ENCODE measurements at places on chromosomes 11 and 22.
A peak's percentile ranks its signal among the peaks of the same experiment; 100 is the strongest.

DNA sequence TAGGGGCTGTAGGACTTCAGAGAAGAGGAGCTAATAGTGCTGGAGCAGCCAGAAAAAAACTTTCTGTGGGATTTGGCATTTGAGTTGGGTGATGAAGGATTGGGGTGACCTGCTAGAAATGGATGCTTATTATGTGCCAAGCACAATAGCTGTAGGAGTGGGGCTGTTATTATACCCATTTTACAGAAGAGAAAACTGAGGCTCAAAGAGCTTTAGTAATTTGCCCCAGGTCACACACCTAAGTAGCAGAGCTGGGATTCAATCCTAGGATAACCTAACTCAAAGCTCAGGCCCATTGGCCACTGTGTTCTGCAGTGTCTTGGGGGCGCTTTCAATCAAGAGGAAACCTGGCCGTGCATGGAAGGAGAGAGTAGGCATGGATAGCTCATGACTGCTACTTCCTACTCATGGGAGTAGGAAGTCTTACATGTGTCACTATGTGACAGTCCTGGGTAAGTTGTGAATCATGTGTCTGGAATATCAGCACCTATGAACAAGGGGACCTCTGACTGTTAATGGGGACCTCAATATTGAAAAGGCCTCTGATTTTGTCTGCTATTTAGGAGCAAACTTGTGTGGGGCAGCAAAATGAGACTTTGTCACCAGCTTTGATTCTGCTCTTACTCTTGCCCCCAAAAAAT, 6.1 kb upstream of the ELF5 start:
- no peak for DNase-seq

- DNase-seq, result no peak
Observed at GRCh38 chr11:19793326-19793725, 80.7 kb downstream of the NAV2 start.

GRCh38 chr22:34004058-34004457, 83.8 kb upstream of the LARGE1 start:
- DNase-seq, result no peak

- no peak for DNase-seq
Observed at GRCh38 chr22:30420347-30421125, 5.0 kb upstream of the MTFP1 start.

DNA sequence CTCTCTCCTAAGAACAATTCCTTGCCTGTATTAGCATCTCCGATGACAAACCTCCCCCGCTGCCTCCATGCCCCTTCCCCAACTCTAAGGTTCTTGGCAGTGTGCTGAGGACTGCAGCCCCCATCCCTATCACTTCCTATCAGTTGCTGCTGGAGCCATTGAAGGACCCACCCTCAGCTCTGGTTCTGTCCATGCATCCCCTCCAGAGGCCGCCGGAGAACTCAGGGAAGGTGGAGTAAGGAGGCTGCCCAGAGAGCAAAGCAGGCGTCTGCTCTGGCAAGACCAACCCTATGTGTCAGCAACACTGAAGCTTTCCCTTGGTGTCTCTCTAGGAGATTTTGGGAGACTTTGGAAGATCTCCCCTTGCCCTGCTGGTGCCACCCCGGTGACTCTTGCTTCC, 1139.5 kb downstream of the TBC1D22A start:
- no peak for DNase-seq

DNA sequence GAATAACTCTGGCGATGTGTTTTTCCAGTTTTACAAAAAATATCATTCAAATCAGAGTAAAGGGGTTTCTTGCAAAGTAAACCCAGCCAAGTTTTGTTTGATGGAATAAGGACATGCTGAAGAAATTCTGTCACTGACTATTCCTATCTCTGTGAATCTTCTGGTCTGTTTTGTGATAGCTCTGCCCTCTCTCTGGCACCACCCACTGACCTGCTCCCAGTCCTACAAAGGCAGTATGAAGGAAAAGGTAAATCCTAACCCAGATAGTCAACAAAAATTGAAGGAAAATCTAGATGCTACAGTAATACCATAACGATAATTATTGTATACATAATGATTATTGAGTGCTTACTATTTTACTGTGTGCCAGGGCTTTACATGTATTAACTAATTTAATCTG, 76.3 kb upstream of the TP53AIP1 start:
- DNase-seq, result no peak

GRCh38 chr11:64099436-64099835, 63.7 kb downstream of the FLRT1 start:
- no peak for DNase-seq

GRCh38 chr22:29259253-29259899, 8.4 kb downstream of the RHBDD3 start:
- no peak for DNase-seq

DNA sequence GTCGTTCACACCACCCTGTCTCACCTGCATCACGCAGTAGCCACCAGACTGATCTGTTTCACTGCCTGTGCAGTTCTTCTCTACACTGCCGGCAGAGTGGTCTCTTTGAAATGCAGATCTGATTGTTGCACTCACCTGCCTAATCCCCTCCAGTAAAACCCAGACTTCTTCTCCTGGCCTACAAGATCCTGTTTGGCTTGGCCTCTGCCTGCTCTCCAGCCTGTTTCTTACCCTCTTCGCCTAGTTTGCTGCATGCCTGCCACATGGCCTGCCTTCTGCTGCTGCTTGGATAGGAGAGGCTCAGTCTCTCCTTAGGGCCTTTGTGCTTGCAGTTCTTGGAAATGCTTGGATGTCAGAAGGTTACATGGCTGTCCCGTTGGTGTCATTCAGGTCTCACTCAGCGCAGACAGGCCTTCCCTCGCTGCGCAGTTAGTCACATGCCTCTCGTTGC, 42.0 kb downstream of the PACS1 start:
- DNase-seq, result no peak

- DNase-seq, result peak; percentile 66
Observed at GRCh38 chr11:32006799-32007388, 84.0 kb upstream of the RCN1 start.

DNA sequence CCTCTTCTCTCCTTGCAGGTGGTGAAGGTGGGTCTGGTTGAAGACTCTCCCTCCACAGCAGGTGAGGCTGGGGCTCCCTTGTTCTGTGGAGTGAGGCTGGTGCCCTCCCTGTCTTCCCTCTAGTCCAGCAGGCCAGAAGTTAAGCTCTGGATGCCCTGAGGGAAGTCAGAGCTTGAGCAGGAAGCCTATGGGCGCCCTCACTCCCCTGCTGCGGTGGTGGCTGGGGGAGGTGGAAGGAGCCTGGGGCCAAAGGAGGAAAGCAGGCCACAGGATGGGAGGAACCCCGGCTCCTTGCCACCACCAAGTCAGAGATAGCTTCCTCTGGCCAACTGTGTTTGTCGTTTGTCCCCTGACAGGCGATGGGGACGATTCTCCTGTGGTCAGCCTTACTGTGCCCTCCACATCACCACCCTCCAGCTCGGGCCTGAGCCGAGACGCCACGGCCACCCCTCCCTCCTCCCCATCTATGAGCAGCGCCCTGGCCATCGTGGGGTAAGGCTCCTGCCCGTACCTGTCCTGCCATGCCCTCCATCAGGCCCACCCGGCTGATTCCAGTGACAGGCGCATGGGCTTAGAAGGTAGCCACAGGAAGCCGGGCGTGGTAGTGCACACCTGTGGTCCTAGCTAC, 29.5 kb upstream of the RAB1B start:
- no peak for DNase-seq

DNA sequence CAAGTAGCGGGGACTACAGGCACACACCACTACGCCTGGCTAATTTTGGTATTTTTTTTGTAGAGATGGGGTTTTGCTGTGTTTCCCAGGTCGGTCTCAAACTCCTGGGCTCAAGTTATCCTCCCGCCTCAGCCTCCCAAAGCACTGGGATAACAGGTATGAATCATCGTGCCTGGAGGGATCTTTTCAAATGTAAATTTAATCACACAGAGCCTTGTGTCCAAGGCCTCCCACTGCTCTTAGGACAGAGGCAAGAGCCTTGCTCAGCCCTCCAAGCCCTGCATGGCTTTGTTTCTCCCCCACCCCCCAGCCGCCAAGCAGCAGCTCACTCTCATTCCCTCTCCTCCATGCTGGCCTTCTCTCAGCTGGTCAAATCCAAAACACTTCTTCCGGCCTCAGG, 75.3 kb upstream of the CREB3L1 start:
- DNase-seq, result no peak

DNA sequence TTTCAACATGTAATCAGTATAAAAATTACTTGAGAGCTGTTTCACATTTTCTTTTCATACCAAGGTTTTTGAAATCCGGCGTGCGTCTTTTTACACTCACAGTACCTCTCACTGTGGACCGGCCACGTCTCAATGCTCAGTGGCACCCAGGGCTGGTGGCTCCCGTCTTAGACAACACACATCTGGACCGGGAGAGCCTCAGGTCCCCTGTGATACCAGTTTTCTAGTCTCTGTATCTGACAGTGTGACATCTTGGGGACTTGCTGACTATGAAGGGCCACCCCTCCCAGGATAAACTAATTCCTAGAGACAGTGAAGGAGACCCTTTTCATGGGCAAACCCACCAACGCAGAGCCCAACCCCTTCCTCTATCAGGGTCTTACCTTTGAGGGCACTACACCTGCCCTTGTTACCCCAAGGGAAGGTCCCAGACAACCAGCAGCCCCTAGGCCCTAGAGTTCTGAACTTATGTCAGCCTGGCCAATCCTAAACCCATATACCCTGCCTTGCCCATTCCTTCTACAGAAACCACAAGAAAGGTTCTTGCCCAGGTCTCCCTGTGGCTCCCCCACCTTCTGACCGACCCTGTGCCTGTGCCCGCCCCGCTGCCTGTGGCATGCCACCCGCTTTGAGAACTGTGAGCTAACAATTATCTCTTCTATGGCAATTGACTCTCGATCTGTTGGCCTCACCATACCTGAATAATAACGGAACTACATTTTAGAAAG, 6.1 kb upstream of the ASCL2 start:
- DNase-seq, result no peak

DNA sequence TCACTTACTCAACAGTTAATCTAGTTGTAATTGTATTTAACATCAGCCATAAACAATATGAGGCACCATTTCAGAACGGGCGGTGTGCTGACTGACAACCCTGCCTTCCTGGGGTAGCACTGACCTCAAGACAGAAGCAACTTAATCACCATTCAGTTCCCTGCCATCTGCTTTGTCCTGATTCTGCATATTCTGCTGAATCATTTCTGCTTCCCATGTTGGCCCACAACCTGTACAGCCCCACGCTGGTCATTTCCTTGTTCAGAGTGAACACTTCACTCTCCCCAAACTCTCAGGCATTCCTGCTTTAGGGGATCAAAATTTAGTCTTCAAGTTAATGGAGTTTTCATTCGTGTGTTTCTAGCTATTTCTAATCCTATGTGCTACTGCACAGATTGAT, 132.3 kb upstream of the ZBED5 start:
- DNase-seq, result no peak

DNA sequence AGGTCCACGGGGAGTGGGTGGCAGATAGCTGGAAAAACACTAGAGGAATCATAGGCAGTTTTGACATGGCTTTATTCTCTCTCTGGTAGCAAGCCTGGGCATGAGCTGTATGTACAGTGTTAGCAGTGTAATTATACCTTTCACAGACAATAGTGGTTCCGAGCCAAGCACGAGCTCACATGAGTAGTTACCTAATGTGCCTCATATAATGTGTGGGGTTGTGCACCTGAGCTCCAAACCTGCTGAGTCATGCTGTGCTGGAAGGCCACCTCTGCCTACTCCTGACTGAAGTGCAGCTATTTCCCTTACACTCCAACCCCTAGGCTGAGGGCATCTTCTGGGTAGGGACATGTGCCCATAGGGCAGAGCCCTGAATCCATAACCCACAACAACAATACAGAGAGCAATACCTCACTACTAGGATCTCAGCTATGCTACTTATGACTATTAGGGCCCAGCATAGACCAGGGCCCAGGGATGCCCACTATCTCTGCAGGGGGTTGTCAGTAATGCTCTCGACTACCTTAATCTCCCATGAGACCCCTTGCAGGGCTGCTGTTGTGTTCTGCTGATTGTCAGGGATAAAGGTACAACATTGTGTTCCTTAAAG, 432.1 kb downstream of the DYNC2H1 start:
- DNase-seq, result peak; percentile 11

DNA sequence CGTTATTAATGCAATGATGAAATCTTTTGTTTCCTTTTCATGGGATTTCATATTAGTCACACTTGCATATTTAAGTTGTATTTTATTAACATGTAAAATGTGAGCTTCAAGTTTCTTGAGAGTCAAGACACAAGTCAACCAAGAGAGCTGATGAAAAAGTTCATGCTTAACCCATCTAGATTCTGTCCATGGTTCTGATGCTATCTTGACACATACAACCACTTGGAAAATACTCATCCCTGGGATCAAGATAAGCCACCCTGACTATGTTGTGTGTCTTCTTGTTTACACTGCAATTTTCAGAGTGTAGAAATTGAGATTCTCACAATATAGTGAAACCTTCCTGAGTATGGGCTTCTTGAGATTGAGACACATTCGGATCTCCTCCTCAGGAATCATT, 664 bp upstream of the OR10A4 start:
- no peak for DNase-seq

GRCh38 chr11:92246630-92247029, 22.0 kb downstream of the FAT3 start:
- no peak for DNase-seq

DNA sequence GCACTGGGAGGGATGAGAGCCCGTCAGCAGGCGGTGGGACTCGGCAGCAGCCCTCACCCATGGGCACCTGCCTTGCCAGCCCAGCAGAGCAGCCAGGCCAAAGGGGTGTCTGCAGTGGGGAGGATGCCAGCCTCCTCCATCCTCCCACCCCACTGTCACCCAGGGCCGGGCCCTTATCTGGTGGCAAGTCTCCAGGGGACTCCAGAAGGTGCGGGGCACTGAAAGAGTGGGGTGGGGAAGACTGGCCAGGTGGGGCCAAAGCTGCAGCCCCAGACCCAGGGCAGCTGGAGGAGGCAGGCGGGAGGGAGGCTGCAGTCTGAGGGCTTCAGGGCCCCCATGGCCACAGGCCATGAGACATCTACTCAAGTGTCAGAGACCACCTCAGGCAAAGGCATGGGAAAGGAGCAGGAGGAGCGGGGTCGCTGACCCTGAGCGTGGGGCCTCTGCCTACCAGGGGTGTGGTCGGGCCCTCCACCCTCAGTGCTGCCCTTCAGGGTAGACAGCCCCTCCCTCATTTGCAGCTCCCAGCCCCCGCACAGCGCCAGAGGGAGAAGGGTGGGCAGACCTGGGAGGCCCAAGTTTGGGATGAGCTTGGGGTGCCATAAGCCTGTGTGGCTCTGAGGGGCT, 3.5 kb downstream of the DGCR6L start:
- no peak for DNase-seq

GRCh38 chr11:31813391-31814175, 2.5 kb upstream of the PAX6 start:
- no peak for DNase-seq

DNA sequence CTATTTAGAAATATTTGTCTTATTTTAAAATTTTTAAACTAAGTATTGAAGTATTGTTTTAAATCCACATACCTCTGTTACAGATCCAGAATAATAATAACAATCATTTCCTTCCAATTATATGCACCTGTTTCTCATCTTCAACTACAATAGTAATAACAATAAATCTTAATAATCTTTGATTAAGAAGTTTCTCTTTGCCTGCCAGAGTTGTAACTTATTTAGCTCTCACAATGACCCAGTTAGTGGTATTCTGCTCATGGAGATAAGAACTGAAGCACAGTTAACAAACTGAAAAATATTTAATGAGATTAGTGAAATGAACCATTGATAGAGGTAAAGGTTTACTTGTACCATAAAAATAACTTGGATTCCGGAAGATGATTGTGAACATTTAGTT, 796.3 kb downstream of the LUZP2 start:
- no peak for DNase-seq

- DNase-seq, result peak; percentile 27
Observed at GRCh38 chr22:41561335-41561734, 525 bp downstream of the CSDC2 start.

- DNase-seq, result peak; percentile 37
Observed at GRCh38 chr22:25403811-25404471, 160.5 kb upstream of the GRK3 start.

GRCh38 chr11:27807596-27807995, 107.3 kb upstream of the BDNF start:
- DNase-seq, result no peak

Data from hepatocyte (in vitro differentiated cells).